Stimulated activated CD8-positive, alpha-beta memory T cell treated with anti-CD3 and anti-CD28 coated beads, Interleukin-7, amount 100 ng/mL, for 1 hour (primary cell): ENCODE measurements at places on chromosomes 7 and 10.

DNA sequence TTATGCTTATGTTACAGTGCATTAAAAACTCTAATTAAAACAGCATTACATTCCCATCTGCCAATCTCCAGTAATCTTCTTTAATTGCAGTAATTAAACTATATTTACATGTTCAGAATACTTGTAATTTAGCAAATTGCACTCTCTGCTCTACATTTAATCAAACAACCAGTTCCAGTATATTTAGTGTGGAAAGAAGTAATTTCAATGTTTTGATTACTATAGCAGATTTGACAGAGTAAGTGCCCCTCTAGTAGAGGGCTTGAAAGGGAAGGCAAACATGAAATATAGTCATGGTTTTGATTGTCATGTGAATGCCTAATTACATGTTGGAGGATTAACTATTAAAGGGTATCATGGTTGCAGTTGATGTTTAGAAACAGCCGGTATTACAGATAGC lies 739.7 kb downstream of the AUTS2 start:
- DNase-seq: no peak

- DNase-seq: no peak
Observed at GRCh38 chr10:17768496-17768895, 16.5 kb downstream of the TMEM236 start.

DNA sequence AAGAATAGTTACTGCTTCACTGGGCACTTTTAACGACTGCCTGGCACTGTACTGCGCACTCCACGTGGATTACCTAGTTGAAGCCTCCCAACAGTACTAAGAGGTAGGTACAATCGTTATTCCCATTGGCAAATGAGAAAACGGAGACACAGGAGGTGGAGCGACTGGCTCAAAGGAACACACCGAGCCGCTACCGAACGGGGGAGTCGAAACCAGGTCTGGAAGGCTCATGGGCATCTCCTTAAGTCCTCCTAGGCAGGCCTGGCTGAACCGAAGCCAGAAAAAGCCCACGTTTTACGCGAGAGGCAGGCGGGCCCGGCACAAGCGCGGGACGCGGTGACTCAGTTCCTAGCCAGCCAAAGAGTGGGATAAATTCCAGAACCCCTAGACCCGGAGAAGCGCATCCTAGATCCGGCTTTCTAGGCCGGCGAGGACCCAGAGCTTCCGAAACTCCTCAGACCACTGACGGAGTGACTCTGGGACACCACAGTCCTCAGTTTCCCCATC lies 472 bp downstream of the PDAP1 start:
- DNase-seq: no peak

- no peak for DNase-seq
Observed at GRCh38 chr7:20484356-20484755, 131.1 kb upstream of the ABCB5 start.

DNA sequence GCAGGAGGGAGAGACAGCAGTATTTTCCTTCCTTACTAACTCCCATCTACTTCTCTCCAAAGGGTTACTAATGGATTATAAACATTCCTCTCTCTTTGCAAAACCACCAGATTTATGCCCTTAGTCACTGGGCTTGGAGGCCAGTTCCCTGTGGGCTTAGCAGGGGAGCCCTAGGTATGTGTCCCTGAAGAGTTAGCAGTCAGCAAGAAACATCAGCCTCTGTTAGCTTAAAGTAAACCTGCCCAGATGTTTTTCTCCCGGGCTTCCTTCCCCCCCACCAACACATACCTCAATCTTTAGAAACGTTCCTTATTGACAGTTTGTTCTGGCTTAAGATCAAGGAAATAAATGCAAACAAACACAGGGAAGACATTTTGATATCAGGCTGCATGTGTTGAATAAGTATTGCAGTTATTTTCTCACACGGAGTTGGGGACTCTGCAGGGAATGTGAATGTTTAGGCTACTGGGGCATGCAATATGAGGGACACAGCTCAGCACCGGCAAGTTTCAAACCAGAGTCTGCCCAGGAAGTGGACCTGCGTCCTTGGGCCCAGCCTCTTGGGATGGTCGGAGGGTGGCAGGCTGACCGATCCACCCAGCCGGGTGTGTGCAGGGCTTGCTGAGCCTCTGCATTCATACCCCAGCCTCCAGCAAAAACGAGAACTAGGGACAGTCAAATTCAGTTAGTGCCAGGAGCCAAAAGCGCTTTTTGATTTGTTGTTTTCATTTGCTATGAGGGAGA lies 252.0 kb upstream of the GRB10 start:
- no peak for DNase-seq

- no peak for DNase-seq
Observed at GRCh38 chr10:92627845-92628480, 35.0 kb downstream of the KIF11 start.

DNA sequence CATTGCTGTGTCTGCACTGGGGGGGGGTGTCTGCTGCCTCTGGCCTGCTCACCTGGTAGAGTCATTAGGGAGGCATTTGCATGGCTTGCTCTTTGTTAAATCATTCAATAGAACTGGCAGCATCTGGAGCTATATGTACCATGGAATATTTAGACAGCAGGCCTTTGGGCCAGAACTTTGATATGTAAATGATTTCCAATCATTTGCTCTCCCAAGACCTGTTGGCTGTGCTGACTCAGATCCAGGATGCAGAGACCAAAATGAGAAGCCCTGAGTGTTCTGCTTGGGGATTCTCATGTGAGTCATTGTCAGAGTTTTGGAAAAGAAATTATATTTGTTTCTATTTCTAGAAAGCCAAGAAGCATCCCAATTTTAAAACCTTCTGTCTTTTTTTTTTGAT lies 257.6 kb upstream of the IGFBP3 start:
- no peak for DNase-seq

GRCh38 chr10:34078745-34079470 lies 736.2 kb downstream of the PARD3 start:
- no peak for DNase-seq

GRCh38 chr7:82017334-82017943 lies 247.6 kb upstream of the HGF start:
- DNase-seq: no peak

DNA sequence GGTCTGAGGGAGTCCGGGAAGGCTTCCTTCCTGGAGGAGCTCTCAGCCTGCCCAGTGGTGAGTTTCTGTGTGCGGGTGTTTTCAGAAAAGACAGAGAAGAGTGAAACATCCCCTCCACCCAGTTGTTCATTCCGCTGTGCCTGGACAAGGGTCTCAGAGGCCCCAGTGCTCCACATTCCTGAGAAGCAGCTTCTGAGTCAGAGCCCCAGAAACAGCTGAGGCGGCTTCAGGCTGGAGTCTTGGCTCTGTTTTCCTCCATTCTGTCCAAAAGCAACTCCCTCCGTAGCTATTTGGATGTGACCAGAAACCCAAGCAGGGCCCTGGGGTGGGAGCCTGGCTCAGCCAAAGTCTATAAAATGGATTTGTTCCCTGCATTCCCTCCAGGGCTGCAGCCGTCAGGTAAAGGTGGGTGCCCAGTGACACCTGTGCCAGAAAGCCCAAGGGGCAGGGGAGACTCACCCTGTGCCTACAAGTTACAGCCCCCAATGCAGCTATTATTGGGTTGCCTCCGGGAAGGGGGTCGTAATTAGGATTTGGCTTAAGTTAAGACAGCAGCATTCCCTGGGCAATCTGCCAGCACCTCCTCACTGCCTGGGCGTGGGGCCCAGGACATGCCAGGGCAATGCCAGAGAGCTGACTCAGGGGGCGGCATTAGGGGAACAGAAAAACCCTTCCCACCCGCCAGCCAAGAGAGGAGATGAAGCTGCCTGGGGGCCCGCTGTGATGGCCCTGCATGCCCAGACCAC lies 13.1 kb upstream of the CAMK2G start:
- no peak for DNase-seq

- DNase-seq: no peak
Observed at GRCh38 chr10:91462423-91462822, 52.3 kb downstream of the HECTD2 start.

GRCh38 chr7:30678805-30679204 lies 3.5 kb downstream of the CRHR2 start:
- DNase-seq: no peak

DNA sequence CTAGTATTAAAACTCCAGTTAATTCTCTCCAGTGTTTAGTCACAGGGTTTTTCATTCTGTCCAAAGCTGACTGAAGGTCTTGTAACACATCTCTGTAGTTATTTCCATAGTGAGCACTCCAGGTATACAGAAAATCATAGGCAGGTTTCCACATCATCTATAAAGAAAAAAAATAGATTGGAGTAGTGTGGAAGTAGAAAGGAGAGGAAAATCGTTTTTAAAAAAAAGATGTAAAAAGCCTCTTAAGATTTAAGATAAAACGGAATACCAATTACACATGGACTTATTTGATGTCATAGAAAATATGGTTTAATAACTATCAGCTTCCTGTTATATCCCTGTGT lies 76.2 kb downstream of the MACC1 start:
- DNase-seq: no peak

- no peak for DNase-seq
Observed at GRCh38 chr7:16095171-16095950, 326.0 kb downstream of the CRPPA start.

DNA sequence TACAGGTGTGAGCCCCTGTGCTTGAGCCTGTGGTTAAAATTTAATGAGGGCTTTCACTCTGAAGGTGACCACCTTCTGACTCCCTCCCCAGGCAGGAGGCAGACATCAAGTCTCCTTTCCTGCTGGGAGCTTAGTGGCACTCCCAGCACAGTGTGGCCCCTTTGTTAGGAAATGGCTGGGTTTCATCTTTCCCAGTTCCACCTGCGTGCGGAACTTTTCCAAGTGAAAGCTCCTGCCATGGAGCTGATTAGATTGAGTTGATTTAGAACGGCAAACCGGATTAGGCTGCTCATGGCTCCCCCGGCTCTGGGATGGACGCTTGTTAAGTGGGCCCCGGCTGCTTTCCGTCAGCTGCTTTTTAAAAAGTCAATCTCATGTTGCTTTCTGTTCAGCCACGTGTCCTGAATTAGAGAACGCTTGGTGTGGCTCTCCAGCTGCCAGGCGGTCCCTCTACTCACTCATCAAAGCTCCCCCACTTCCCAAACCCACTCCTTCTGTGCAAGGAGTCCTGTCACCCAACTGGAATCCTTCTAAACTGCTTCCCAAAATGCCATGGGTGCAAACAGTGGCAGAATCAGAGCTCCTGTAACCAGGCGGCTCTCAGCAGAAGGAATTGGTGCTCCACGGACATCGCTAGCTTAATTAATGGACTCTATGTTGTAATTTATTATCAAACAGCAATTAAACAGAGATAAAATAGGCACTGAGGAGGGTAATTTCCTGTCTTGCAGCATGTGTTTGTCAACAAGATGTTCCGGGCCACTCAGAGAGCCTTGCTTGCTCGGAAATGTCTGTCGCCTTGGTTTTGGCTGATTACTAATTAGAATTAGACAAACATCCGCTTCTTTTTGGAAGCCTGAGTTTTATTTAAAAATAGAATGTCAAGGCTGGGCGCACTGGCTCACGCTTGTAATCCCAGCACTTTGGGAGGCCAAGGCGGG lies 551.2 kb downstream of the GALNT17 start:
- DNase-seq: no peak

DNA sequence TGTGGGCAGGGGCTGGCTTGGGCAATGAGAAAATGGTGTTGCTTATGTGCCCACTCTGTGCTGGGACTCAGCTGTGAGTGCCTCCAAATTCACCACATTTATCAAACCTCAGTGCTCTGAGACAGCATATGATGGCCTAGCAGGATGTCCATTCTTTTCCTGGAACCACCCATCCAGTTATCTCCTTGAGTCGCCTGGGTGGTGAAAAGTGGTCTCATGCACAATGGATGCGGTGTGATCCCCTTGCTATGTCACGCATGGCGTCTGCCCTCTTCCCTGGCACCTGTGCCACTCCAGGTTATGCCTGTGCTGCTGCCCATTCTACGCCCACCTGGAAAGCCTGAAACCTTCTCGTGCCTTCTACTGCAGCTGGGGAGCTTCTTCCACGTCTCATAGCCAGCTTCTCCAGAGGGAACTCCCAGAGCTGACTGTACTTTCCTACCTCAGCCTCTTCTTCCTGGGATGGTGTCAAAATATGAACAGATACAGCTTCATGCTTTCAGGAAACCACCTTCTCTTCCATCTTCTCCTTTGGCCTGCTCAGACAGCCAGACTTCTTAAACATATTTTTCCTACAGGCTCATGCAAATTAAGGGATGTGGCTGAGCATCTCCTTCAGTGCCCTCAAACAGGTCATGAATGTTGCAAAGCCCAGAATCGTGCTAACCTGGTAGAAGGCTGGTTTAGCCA lies 147.3 kb downstream of the PFKFB3 start:
- no peak for DNase-seq

- no peak for DNase-seq
Observed at GRCh38 chr7:33215992-33216391, 86.6 kb downstream of the BBS9 start.
